Uterus (tissue), 4 donors: ENCODE measurements at places on chromosomes 2 and 18.
A peak's percentile ranks its signal among the peaks of the same experiment; 100 is the strongest.

GRCh38 chr2:216536734-216537210 is 38.1 kb downstream of the RPL37A start:
- DNase-seq = peak; percentile 58

DNA sequence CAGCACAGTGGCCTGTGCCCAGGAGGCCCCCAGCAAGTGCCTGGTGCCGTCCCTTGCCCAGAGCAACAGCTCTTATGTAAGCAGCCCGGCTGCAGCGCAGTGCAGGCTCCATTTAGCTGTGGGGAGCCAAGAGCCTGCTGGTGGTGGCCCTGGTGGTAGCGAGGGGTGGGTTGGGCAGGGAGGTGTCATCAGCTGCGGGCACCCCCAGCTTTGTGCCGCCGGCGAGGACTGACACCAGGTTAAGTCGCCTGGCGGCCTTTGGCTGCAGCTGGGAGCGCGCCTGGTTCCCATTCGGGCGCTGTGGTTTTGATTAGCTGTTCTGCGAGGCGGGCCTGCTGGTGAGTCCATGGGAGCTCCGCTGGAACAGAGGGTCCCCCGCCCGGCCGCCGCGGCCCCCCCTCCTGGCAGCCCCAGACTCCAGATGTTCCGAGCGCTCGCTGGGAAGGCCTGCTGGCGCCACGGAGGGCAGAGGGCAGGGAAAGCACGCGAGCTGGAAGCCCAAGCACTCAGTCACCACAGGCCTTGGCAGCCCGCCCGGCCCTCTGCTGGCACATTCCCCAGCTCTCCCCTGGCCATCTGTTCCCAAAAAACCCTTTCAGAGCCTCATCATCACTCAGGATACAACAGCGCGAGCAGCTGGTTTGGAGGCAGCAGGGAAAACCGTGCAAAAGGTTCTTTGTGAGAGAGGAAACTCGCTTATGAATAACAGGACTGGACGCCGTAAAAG is 18.4 kb downstream of the ATOH8 start:
- peak; percentile 100 for DNase-seq

DNA sequence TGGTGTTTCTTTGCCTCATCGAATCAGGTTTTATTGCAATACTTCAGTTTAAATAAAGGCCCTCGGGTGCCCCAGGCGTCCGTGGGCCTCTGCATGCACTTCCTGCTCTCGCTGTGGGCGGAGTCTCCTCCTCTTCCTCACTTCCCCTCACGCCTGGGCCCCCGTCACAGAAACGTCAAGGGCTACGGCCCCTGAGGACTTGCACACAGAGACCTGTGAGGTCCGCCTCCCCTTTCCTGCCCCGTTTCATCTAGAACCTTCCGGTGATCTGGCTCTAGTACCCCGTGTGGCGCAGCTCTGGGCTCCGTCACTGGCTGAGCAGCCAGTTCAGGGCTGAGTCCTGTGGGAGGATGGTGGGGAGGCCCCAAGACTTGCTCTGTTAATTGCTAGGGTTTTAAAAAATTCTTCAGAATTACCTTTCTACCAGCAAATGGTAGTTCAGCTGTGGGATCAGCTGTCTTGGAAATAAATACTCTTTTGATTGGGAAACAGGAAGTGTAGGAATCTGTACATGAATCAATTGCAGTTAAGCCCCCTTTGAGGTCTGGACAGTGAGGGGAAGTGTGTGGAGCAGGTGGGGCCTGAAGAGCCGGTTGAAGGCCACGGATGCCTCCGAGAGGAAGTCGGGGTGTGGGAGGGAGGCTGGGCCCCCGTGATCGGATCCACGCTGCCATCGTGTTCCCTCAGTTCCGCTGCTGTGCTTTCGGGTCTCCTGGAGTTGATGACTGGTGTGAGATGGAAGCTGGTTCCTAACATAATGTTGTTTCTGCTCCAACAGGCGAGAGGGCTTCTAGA is 10.2 kb downstream of the NFATC1 start:
- DNase-seq = no peak

- no peak for DNase-seq
These were observed 82.3 kb downstream of the INPP5D start for GRCh38 chr2:233142355-233142897.

DNA sequence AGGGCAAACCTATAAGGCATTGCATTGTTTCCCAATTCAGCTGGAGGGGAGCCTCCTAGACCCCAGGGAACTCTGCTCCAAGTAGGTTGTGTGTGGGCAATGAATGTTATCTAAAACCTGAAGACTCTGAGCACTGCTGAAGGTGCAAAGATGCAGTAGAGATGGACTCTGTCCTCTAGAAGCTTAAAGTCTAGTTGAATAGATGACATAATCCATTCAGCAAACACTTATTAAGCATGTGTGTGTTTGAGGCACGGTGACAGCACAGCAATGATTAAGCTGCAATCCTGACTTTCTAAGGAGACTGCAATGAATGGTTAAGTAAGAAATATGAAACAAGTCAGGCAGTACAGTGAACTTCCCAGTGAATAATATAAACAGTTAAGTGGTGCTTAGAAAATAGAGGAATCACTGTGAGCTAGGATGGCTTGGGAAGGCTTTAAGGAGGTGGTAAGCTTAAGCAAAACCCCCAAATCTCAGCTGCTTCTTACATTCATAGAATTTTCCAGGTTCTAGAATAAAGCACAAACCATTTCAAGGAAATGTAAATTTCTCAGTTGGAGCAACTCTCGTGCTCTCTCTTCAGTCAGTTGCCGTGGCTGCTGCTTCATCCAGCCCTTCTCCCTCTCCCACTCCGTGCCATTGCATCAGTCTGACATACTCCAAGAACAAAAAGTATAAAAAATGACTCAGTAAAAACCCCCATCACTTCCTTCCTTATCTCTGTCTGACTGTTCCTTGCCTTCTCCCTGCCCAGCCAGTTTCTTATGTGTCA is 19.1 kb downstream of the MXD1 start:
- DNase-seq = no peak
